ENCODE measurements at places on chromosomes 1 and 21.

- no peak for DNase-seq
These were observed 59.1 kb upstream of the TTC34 start for GRCh38 chr1:2860476-2861142.

DNA sequence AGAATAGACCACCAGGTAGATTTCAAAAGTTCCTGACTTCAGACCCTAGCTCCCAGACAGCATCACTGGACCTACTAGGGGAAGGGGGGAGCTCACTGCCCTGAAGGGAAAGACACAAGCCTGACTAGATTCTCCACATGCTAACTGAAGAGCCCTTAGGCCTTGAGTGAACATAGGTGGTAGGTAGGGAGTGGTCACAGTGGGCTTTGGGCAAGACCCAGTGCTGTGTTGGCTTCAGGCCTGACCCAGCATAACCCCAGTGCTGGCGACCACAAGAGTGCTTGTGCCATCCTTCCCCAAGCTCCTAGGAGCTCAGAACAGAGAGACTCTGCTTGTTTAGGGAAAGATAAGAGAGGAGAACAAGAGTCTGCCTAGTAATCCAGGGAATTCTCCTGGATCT lies 51.1 kb upstream of the ACADM start:
- no peak for DNase-seq

GRCh38 chr1:117093091-117093534 lies 28.4 kb downstream of the TRIM45 start:
- DNase-seq = peak; percentile 80

DNA sequence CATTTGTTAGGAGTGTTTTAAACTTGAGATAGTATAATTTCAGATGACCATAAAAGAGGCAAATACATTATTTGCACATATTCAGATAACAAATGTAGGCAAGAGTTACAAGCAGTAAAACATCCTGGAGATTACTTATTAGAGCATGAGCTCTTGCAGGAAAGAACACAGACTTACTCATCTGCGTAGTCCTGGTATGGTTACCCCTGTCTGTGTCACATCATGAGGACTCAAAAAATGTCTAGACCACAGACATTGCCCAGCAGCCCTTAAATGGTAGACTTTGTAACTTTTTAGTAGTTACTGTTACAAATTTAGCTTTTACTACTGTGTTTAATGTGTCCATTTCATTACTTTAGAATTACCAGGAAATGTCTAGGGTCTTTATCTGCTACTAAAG lies 12.8 kb downstream of the CACHD1 start:
- DNase-seq = no peak

- DNase-seq = no peak
These were observed 10.7 kb downstream of the PCAT6 start for GRCh38 chr1:202821467-202821866.

DNA sequence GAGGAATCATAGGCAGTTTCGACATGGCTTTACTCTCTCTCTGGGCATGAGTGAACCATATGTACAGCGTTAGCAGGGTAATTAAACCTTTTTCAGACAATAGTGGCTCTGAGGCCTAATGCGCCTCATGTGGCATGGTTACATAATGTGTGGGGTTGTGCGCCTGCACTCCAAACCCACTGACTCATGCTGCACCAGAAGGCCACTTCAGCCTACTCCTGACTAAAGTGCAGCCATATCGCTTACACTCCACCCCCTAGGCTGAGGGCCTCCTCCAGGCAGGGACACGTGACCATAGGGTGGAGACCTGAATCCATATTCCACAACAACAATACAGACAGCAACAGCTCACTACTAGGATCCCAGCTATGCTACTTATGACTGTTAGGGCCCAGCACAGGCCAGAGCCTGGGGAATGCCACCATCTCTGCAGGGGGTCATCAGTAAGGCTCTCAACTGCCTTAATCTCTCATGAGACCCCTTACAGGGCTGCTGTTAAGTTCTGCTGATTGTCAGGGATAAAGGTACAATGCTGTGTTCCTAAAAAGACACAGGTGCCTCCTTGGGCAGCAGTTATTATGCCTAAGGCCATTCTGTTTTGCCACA lies 13.4 kb upstream of the ODF2L start:
- no peak for DNase-seq

GRCh38 chr1:110200190-110200589 lies 9.9 kb upstream of the KCNC4 start:
- no peak for DNase-seq

GRCh38 chr1:31591425-31592093 lies 15.2 kb downstream of the TINAGL1 start:
- no peak for DNase-seq

DNA sequence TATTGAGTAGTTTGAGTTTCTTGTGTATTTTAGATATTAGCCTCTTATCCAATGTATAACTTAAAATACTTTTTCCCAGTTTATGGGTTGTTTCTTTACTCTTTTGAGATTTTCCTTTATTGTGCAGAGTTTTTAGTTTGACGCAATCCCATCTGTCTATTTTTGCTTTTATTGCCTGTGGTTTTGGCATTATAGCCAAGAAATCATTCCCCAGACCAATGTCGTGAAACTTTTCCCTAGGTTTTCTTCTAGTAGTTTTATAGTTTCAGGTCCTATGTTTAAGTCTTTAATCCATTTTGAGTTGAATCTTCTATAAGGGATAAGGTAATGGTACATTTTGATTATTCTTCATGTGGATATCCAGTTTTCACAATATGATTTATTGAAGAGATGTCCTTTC lies 87.6 kb downstream of the LEPR start:
- DNase-seq = no peak

- no peak for DNase-seq
These were observed 40.3 kb upstream of the THEM4 start for GRCh38 chr1:151949371-151950193.

- DNase-seq = no peak
These were observed 59.3 kb upstream of the PPP2R5A start for GRCh38 chr1:212225871-212226302.

- DNase-seq = no peak
These were observed 22.4 kb downstream of the PTAFR start for GRCh38 chr1:28154078-28154594.

- DNase-seq = no peak
These were observed 57.6 kb downstream of the APP start for GRCh38 chr21:26112975-26113374.

GRCh38 chr1:60765204-60765603 lies 317.2 kb upstream of the NFIA start:
- DNase-seq = no peak

DNA sequence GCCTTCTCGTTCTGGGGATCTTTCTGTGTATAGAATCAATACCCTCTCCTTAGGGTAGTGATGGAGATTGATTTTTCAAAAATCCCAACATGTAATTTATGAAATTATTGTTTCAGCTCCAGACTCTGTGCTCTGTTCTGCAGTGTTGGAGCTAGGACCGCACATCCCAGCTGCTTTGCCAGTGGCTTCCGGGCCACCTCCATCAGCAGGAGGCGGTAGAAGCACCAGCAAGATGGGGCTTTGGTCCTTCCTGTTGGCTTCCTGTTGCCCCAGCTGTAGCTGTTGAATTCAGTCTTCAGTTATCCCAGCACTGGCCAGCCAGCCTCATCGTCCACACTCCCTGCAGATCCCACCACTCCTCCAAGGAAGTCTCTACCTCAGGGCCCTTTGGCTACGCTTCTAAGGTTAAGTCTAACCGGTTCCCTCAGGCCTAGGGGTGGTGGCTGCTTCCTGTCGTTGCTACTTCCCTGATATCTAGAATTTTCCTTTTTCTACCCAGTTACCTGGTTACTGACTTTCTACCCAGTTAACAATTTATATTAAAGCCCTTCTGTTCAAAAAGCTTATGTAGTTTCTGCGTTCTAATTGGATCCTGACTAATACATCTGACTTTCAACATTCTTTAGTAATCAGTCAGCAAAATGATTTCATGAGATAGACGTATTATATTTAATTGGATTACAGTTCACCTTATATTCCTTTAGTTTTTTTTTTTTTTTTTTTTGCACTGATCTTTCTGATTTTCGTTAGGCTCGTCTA lies 24.6 kb downstream of the GALNT2 start:
- no peak for DNase-seq

DNA sequence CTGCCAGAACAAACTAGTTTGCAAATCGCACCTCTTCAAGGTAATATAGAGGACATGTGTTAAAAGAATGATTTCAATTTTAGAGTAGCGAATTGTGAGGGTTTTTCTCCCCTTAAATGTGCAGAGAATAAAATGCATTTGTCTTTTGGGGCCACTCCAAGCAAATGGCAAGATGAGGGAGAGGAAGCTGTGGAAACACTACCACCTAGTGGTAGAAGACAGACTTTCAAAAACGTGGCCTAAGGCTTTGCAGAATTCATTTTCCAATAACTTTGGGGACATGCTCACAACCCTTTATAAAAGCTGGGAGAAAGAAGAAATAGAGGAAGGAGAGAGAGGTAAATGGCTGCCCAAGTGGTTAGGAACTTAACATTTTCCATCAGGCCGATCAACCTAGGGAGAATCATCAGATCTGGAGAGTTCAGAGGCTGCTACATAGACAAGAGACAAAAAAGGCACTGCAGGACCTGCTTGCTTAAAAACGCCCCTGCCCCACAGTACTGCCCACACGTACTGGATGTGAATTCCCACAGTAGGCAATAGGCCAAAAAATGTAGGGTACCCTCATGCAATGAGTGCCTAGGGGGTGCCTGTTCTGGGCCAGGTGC lies 15.7 kb upstream of the RCAN1 start:
- DNase-seq = no peak

- no peak for DNase-seq
These were observed 142.0 kb upstream of the COA6 start for GRCh38 chr1:234231061-234231892.

DNA sequence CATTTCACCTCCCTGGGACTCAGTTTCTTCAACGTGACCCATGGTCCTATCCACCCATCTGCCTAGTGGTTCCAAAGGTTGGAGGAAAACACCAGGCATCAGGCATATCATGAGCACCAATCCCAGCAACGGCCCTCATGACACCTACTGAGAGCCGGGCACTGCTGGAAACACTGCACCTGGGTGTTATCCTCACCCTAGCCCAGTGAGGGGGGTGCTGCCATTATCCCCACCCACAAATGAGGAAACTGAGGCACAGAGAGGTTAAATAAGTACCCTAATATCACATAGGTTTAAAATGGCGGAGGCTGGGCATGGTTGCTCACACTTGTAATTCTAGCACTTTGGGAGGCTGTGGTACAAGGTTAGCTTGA lies 206.9 kb downstream of the MATN1 start:
- no peak for DNase-seq

DNA sequence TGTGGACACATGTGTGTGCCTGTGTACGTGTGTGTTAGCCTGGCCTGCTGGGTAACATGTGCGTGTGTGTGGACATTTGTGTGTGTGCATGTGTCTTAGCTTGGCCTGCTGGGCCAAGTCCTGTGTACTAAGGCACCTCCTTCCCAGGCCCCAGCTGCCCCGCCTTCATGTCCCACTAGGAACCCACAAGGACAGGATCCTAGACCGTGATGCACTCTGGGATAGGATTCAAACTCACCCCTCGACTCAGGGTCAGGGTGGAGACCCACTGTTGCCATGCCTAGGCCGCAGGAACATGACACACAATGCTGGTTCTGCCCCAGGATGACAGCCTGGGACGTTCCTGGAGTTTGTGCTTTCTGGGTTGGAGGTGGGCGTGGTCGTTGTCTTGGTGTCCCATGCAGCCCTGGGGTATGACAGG lies 89.9 kb upstream of the TMPRSS2 start:
- DNase-seq = peak; percentile 34

- no peak for DNase-seq
These were observed 5.5 kb downstream of the SLFNL1 start for GRCh38 chr1:41015897-41016470.

GRCh38 chr1:160217481-160218051 lies 12.4 kb downstream of the PEA15 start:
- no peak for DNase-seq

DNA sequence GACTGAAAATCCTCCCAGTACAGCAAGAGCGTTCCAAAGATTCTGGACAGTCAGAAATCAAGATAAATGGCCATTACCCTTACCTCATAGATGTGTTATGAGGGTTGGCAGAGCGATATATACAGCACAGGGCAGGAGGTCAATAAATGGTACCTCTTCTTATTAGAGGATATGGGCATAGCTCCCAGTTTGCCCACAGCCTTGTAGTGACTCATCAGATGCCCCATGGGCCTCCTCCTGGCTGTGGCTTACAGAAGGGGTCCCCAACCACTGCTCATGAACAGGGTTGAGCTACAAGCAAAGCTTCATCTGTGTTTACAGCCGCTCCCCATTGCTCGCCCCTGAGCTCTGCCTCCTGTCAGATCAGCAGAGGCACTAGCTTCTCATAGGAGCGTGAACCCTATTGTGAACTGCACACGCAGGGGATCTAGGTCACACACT lies 7.3 kb upstream of the IFNGR2 start:
- DNase-seq = no peak

DNA sequence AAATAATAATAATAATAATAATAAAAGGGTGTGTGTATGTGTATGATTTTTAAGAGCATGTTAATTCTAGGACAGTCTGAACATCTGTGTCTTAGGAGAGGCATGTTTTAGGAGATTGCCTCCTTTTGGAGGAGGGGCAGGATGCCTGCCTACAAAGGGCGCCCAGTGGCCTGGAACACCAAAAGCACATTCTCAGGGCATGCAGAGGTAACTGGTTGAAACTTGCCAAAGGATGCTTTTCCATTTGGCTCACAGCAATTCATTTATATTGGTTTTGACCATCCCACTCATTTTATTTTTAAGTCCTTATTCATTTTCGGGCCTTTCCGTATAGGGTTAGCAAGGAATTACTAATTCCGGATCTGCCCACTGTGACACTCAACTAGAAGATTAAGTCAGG lies 21.1 kb upstream of the LAMC2 start:
- no peak for DNase-seq

- DNase-seq = no peak
These were observed 96.5 kb downstream of the SCCPDH start for GRCh38 chr1:246820666-246821065.

DNA sequence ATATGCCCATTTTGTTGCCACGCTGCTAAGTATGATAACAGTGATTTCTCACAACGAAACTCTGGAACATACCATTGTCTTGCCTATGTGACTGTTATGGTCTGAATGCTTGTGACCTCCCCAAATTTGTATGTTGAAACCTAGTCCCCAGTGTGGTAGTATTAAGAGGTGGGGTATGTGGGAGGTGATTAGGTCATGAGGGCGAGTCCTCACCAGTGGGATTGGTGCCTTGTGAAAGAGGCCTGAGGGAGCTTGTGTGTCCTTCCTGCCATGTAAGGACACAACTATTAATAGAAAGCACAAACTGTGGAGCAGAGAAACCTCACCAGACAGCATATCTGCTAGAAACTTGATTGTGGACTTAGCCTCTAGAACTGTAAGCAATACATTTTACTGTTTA lies 84.6 kb downstream of the SELENOF start:
- no peak for DNase-seq
